ENCODE measurements at places on chromosomes 11 and 22. TPM values are rescaled to one million over a fixed set of nuclear protein-coding genes. Genes with fewer than 3 reads are reported as not detected.

The OR51E2 gene
- 0.67 TPM for polyA plus RNA-seq

The SFI1 gene
- 15.7 TPM for polyA plus RNA-seq

The JOSD1 gene
- 55.2 TPM for polyA plus RNA-seq

The CBLIF gene
- polyA plus RNA-seq, result not detected

The APOBEC3B gene
- 0.98 TPM for polyA plus RNA-seq

The MGAT3 gene
- polyA plus RNA-seq, result 2.1 TPM

The DAGLA gene
- 0.40 TPM for polyA plus RNA-seq

The SULT4A1 gene
- 1.9 TPM for polyA plus RNA-seq

The MS4A12 gene
- not detected for polyA plus RNA-seq

The SYT7 gene
- polyA plus RNA-seq, result 1.7 TPM

DNA sequence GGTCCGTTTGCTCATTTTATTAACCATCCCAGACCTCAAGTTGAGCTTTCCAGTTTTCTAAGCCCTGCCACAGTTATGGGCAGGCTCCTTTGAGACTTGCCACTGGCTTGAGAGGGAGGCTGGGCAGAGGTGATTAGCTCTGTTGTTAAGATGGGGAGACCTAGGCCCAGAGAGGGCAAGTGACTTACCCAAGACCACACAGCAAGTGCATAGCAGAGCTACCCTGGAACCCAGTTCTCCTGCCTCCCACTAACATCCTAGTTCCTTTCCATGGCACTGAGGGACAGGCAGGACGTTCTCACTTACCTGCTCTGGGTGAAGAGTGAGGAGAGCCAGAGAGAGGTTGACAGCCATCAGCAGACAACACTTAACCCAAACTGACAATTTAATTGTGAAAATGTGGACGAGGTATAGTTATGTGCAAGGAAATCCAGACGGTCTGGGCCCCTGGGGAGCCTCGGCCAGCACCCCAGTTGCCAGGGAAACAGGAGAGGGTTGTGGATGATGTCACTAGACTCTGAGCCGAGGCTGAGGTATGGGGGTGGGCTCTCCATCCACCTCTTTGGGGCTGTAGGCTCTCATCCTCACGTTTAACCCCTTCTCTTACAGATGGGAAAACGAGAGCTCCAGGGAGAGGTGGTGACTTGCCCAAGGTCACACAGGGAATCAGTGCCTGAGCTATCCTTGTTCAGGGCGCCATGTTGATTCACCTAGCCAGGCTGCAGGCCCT lies 12.3 kb upstream of the WNT11 start:
- H3K27me3 ChIP-seq, result no peaks in the 10 kb centered on the region
- H3K36me3 ChIP-seq, result no peaks in the 10 kb centered on the region
- H3K4me1 ChIP-seq, result no peaks in the 10 kb centered on the region
- no peak overlapping the region for H3K4me3 ChIP-seq

- H3K4me3 ChIP-seq, result no peak overlapping the region
- H3K36me3 ChIP-seq, result no peaks in the 10 kb centered on the region
- no peaks in the 10 kb centered on the region for H3K27me3 ChIP-seq
- H3K4me1 ChIP-seq, result peaks cover 3% of the 10 kb centered on the region
- H3K27ac ChIP-seq, result no peak overlapping the region
- no peak for DNase-seq
Measured at GRCh38 chr11:34940026-34940677, 23.7 kb downstream of the PDHX start.

GRCh38 chr22:19643448-19644313 lies 70.6 kb upstream of the SEPTIN5 start:
- no peak overlapping the region for H3K4me3 ChIP-seq
- no peak overlapping the region for H3K27ac ChIP-seq
- no peaks in the 10 kb centered on the region for H3K36me3 ChIP-seq
- no peak for DNase-seq

- H3K27me3 ChIP-seq, result peaks cover 4% of the 10 kb centered on the region
- no peak within 1 kb of the TSS for H3K27ac ChIP-seq
- H3K4me1 ChIP-seq, result peaks cover 5% of the 10 kb centered on the region
- no peak for DNase-seq
- H3K4me3 ChIP-seq, result peak within 1 kb of the TSS; percentile 40
Measured at GRCh38 chr11:2270322-2271076, at the start of gene ASCL2. Gene ASCL2 (minus strand): TSS chr11:2270588. CDS start chr11:2270332, 256 bp downstream.

DNA sequence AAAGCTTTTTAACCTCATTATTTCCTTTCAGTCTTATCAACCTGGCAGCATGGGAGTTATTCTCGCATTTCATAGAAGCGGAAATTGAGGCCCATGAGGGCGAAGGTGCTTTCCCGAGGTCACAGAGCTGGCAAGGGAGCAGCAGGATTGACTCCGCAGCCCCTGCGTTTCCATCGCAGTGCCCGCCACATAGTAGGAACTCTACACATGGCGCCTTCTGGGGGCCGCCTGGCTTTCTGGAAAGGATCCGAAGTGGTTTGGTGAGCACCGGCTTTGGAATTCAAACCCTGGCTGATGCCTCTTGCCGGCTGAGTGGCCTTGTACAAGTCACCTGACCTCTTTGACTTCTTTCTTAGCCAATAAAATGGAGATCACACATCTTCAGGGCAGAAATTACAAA lies 93.4 kb downstream of the CEP164 start:
- H3K27ac ChIP-seq, result no peak overlapping the region
- no peaks in the 10 kb centered on the region for H3K27me3 ChIP-seq
- H3K4me1 ChIP-seq, result peaks cover 1% of the 10 kb centered on the region
- H3K4me3 ChIP-seq, result no peak overlapping the region

DNA sequence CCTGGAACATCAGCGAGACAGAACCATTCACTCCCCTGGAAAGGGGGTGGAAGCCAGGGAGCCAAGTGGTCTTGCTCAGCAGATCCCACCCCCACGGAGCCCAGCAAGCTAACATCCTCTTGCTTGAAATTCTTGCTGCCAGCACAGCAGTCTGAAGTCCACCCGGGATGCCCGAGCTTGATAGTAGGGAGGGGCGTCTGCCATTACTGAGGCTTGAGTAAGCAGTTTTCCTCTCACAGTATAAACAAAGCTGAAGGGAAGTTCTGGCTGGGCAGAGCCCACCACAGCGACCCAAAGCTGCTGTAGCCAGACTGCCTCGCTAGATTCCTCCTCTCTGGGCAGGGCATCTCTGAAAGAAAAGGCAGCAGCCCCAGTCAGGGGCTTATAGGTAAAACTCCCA lies 764.8 kb upstream of the LUZP2 start:
- no peak overlapping the region for H3K27ac ChIP-seq
- no peaks in the 10 kb centered on the region for H3K4me1 ChIP-seq
- no peak overlapping the region for H3K4me3 ChIP-seq
- DNase-seq, result no peak
- H3K36me3 ChIP-seq, result no peaks in the 10 kb centered on the region
- no peaks in the 10 kb centered on the region for H3K27me3 ChIP-seq

- no peaks in the 10 kb centered on the region for H3K4me1 ChIP-seq
- H3K27ac ChIP-seq, result no peak overlapping the region
- no peak overlapping the region for H3K4me3 ChIP-seq
- no peaks in the 10 kb centered on the region for H3K27me3 ChIP-seq
Measured at GRCh38 chr11:115974703-115975102, 470.5 kb upstream of the CADM1 start.

DNA sequence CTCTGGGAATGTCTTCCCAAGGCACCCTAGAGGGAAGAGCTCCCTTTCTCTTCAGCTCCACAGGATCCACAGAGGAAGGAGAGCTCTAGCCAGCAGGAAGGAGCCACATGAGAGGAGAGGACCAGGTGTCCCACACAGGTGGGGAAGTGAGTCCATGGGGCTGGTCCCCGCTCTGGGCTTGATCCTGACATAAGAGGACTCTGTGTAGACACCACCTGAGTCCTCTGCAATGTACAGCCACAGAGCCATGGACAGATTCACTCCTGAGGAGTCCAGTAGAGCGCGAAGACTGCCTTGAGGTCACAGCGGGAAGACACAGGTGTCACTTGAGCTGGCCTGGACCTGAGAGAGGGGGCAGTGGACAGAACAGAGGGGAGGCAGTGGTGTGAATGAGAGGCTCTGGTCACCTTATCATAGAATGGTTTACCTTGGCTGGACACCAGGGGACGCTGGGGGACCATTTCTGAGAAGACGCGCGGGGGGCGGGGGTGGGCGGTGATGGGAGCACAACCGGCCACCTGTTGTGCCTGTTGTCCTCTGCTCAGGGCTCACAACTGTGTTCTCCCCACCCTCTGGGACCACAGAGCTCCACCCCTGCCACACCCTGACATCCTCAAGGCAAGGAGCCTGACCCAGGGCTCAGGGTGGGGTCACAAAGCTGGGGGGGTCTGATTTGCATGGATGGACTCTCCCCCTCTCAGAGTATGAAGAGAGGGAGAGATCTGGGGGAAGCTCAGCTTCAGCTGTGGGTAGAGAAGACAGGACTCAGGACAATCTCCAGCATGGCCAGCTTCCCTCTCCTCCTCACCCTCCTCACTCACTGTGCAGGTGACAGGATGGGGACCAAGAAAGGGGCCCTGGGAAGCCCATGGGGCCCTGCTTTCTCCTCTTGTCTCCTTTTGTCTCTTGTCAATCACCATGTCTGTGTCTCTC lies 128.2 kb downstream of the ZNF280B start:
- H3K36me3 ChIP-seq, result no peaks in the 10 kb centered on the region
- no peak for DNase-seq
- no peaks in the 10 kb centered on the region for H3K27me3 ChIP-seq
- H3K4me1 ChIP-seq, result no peaks in the 10 kb centered on the region
- H3K4me3 ChIP-seq, result no peak overlapping the region

DNA sequence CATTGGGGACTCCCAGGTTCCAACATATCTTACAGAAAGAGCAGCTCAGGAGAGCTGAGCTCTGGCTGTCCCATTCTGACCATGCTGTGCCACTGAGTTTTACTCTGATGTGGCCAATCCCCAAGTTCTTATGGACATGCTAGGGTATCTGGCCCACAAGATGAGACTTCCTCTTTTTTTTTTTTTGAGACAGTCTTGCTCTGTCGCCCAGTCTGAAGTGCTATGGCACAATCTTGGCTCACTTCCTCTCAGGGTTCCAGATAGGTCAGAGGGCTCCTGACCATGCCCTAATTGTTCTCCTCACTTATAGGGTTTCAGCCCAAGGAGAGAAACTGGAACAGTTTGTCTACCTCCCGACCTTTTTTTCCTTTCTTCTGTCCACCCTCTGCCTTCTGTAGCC lies 152.3 kb upstream of the CCDC90B start:
- no peak overlapping the region for H3K4me3 ChIP-seq
- no peak for DNase-seq
- no peaks in the 10 kb centered on the region for H3K4me1 ChIP-seq

DNA sequence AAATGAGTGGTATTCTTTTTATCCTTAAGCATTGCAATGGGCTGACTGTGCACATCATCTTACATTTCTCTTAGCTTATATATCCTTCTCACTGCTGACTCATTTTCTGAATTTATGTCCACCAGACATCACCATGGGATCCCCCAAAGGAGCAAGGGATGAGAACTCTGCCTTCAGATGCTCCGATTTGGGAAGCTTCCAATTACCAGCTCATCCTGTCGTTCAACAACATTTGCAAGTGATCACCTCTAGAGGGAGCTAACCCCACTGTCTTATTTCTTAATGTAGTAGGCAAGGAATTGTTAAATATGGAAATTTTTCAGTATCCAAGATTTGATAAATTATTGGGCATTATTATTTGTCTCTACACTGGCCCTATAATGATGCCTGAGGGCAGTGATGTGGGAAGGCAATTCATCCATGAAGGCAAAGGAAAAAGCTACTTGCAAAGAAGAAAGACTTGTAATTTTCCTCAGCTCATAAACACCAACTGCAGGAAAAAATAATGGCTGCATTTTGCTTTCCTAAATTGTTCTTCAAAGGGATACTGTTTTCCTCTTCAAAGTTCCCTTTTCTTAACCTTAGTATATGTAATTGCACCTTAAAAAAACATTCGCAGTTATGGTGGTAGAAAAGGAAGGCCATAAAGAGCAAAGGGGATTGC lies 102.4 kb upstream of the FSHB start:
- no peak for DNase-seq
- H3K4me3 ChIP-seq, result no peak overlapping the region
- no peaks in the 10 kb centered on the region for H3K36me3 ChIP-seq
- H3K4me1 ChIP-seq, result no peaks in the 10 kb centered on the region
- no peak overlapping the region for H3K27ac ChIP-seq
- no peaks in the 10 kb centered on the region for H3K27me3 ChIP-seq

- H3K27ac ChIP-seq, result no peak overlapping the region
- H3K27me3 ChIP-seq, result no peaks in the 10 kb centered on the region
- DNase-seq, result no peak
- H3K36me3 ChIP-seq, result no peaks in the 10 kb centered on the region
- H3K4me3 ChIP-seq, result no peak overlapping the region
Measured at GRCh38 chr22:48824712-48825651, 1002.7 kb downstream of the BRD1 start.

- H3K27me3 ChIP-seq, result no peaks in the 10 kb centered on the region
- no peak for DNase-seq
- no peak overlapping the region for H3K27ac ChIP-seq
Measured at GRCh38 chr22:50138988-50139387, 31.5 kb upstream of the PANX2 start.

DNA sequence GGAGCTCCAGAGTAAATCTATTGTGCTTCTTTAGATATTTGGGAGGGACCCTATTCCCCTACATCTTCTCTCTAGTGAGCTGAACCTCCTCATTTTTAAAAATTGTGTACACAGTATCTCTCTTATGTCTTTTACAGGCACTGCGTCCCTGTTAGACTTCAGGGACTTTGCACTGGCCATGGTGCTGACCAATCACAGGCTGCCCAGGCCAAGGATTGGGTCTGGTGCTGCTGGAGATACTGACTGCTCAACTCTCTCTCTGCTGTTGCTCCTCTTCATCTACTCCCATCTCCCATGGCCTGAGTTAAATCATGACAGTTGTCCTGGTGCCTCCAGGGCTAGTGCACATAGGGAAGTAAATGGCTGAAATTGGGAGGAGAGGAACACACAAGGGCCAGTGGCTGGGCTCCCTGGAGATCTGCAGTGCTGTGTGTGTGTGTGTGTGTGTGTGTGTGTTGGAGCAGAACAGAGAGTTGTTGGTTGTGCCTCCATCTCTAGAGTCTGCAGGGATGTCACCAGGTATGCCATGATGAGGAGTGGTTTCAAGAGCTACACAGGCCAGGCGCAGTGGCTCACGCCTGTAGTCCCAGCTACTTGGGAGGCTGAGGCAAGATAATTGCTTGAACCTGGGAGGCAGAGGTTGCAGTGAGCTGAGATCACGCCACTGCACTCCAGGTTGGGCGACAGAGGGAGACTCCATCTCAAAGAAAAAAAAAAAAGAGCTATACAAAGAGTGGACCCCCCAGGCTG lies 155.3 kb downstream of the ST3GAL4 start:
- no peaks in the 10 kb centered on the region for H3K4me1 ChIP-seq
- H3K36me3 ChIP-seq, result no peaks in the 10 kb centered on the region
- no peak overlapping the region for H3K4me3 ChIP-seq
- H3K27ac ChIP-seq, result no peak overlapping the region

- peak; percentile 49 for DNase-seq
- H3K4me1 ChIP-seq, result no peaks in the 10 kb centered on the region
- H3K27ac ChIP-seq, result no peak overlapping the region
Measured at GRCh38 chr11:64060861-64061444, 25.2 kb downstream of the FLRT1 start.

DNA sequence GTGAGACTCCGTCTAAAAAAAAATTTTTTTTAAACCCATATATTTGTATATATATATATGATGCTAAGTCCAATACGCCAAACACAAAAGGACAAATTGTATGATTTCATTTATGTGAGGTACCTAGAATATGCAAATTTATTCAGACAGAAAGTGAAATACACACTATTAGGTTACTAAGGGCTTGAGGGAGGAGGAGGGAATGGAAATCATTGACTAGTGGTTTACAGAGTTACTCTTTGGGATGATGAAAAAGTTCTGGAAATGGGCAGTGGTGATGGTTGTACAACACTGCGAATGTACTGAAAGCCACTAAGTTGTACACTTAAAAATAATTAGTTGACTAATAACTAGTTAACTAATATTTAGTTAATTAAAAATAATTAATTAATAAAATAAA lies 36.2 kb upstream of the FGF3 start:
- no peak for DNase-seq
- H3K4me3 ChIP-seq, result no peak overlapping the region
- H3K27me3 ChIP-seq, result no peaks in the 10 kb centered on the region
- H3K4me1 ChIP-seq, result no peaks in the 10 kb centered on the region

Data from ovary (tissue), 10 donors.